B cell (primary cell): ENCODE measurements at places on chromosomes 7 and 10. TPM values are rescaled to one million over a fixed set of nuclear protein-coding genes. Genes with fewer than 3 reads are reported as not detected.

The DNAJC12 gene
- total RNA-seq, result not detected in 2 replicates

GRCh38 chr7:47326808-47327207, 255.1 kb downstream of the TNS3 start:
- DNase-seq, result no peak
- H3K36me3 ChIP-seq, result peaks cover 5% of the 10 kb centered on the region
- no peaks in the 10 kb centered on the region for H3K4me1 ChIP-seq
- no peak overlapping the region for H3K27ac ChIP-seq
- H3K4me3 ChIP-seq, result no peak overlapping the region
- H3K27me3 ChIP-seq, result no peaks in the 10 kb centered on the region

DNA sequence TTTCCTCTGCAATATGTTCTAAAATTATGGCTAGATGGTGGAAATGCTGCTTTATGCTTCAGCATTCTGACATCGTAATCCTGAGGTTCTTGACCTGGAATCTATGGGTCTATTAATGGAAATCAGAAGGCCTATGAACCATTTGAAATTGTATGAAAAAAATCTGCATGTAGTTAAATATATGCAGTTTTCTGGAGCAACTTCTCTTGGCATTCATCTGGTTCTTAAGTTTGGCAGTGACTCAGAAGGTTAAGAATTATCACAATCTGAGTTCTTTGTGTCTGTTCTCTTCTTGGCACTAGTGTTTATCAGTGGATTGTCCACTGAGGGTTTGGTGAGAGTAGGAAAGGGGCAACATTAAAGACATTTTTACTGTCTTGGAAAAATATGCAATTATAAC, 71.1 kb upstream of the FZD1 start:
- no peak overlapping the region for H3K27ac ChIP-seq
- no peaks in the 10 kb centered on the region for H3K4me1 ChIP-seq
- no peaks in the 10 kb centered on the region for H3K27me3 ChIP-seq

DNA sequence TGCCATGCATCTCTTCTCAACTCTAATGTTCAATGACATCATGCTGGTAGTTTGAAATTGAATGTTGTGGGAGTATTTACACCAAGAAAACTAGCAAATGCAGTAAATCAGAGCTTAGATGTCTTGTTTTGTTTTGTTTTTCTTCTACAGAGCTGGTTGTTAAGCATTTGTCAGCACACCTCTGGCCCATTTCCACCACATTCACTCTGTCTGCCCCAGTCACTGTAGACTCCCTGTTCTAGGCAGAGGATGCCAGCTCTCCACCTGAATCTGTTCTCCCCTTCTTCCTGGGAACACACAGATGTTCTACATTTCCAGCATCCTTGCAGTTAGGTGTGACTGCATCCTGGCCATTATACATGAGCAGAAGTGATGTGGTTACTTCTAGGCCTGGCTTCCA, 4.1 kb upstream of the ARHGAP22 start:
- peaks cover 8% of the 10 kb centered on the region for H3K27me3 ChIP-seq
- no peak overlapping the region for H3K27ac ChIP-seq
- H3K4me3 ChIP-seq, result no peak overlapping the region
- DNase-seq, result no peak
- peaks cover 26% of the 10 kb centered on the region for H3K4me1 ChIP-seq
